ENCODE measurements at places on chromosomes 11 and 22.

- DNase-seq, result no peak
Observed at GRCh38 chr11:73551677-73552076, 46.2 kb downstream of the FAM168A start.

- peak; percentile 1 for DNase-seq
Observed at GRCh38 chr11:106087815-106088435, 10.5 kb downstream of the AASDHPPT start.

DNA sequence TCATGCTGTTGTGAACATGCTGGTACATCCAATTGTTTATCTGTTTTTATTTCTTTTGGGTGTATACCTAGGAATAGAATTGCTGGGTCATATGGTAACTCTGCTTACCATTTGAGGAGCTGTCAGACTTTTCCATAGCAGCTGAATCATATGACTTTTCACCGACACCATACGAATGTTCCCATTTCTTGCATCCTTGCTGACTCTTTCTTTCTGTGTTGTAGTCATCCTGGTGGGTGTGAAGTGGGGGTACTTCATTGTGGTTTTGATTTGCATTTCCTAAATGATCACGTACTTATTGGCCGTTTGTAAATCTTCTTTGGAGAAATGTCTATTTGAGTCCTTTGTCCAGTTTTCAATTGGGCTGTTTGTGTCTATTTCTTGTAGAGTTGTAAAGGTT, 26.5 kb downstream of the ATXN10 start:
- no peak for DNase-seq

DNA sequence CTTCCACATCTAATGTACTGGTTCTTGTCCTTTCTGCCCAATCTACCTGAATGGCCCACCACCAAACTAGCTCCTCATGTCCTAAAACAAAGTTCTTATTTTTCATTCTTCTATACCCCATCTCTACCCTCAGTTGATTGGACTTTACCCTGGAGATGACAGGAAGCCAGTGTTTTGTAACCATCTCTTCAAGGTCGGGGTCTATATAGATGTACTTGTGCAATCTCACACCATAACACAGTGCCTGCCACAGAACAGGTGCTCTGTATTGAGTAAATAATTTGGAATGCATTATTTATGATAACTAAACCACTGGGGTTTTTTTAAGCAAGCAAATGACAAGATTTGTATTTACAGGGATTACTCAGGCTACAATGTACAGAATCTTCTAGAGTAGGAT, 76.7 kb upstream of the FAM181B start:
- DNase-seq, result no peak

DNA sequence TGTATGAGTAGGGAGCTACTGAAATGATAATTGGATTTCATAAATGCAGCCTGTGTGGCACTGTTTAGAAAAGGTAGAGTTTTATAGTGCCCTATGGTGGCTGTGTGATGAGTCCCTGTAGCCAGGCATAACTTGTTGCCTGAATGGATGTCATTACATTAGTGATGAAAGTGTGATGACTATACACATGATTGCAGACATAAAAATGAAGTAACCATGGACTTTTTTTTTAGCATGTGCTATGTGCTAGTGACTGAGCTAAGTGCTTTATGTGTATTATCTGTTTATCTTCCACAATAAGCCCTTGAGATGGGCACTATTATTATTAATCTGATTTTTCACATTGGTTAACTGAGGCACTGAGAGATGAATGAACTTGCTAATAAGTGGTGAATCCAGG, 13.5 kb upstream of the GRAMD1B start:
- no peak for DNase-seq

DNA sequence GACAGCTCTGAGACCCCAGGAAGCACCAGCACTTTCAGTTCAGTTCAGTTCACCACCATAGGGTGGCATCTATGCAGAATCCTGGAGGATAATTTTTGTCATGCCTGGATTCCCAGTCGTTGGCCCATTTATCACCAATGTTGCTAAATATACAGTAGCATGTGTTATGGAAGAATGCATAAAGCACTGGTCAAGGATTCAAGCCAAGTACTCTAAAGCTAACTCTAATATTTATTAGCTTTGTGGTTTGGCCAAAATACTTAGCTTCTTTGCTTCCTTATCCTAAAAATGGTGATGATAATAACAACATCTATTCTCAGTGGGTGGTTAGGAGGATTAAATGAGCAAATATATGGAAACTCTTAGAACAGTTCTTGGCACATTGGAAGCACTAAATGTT, 294.7 kb upstream of the ZC3H12C start:
- DNase-seq, result no peak

DNA sequence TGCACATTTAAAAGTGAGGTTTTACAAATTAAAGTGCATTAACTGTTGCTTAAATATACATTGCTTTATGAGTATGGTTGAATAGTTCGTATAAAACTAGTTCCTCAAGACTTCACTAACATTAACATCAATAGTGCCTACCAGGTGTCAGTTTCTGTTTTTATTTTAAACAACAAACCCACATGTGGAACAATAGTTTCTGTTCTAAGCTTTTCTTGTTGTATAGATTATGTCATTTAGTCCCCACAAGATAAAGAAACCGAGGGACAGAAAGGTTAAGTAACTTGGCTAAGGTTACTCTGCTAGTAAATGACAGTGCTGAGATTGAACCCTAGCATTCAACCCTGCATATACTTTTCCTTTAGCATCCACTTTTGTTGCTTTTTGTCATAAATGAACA, 41.4 kb upstream of the ST14 start:
- DNase-seq, result no peak

DNA sequence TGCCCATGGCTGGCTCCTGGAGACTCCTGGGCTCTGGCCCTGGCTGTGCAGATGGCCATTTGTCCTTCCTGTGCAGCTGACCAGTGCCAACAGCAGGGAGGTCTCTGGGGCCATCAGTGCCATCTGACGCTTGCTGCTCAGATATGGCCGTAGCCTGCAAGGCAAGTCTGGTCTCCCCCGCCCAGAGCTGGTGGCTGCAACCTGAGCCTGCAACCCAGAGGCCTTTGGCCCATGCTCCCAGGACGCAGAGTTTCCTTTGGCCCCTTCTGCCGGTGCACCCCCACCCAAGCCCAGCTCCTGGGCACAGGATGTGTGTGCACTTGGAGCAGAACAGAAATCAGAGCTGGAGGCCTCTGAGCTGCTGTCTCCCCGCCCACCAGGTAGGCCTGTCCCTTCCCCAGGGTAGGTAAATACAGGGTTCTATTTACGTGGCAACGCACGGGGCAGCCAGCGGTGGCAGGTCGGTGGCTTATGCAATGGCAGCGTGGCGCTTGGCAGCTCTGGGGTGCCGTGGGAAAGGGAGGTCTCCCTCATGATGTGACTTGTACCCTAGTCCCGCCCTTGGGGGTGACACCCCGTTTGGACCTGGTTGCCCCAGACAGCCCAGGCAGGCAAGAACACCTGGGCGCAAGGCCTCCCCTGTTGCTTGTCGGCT, 21.0 kb upstream of the MYEOV start:
- no peak for DNase-seq

GRCh38 chr11:115503083-115503885, 931 bp downstream of the CADM1 start:
- peak; percentile 47 for DNase-seq

DNA sequence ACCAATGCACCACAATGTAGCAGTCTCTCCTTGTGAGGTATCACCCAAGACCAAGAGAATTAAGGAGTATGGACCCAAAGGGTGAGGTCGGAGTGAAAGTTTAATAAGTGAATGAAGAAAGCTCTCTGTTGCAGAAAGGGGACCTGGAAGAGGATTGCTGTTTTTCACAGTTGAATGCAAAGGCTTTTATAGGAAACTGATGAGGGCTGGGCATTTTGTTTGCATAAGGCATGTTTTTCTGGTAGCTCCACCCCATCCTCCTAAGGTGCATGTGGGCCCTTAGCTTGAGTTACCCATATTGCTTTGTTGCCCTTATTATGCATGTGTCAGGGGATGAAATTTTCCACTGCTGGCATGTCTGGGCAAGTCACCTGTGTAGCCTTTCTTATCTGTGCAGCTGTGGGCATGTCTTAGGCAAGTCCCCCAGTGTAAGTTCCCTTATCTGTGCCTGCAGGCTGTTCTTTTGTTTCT, 64.7 kb downstream of the BDNF start:
- no peak for DNase-seq

- DNase-seq, result no peak
Observed at GRCh38 chr11:106520146-106520912, 442.9 kb downstream of the AASDHPPT start.

GRCh38 chr11:57787920-57788702, 26.5 kb downstream of the CTNND1 start:
- DNase-seq, result no peak

- DNase-seq, result no peak
Observed at GRCh38 chr11:56172256-56172830, 4.1 kb upstream of the OR5J2 start.

GRCh38 chr11:95933594-95933993, 9.7 kb upstream of the MTMR2 start:
- DNase-seq, result no peak

DNA sequence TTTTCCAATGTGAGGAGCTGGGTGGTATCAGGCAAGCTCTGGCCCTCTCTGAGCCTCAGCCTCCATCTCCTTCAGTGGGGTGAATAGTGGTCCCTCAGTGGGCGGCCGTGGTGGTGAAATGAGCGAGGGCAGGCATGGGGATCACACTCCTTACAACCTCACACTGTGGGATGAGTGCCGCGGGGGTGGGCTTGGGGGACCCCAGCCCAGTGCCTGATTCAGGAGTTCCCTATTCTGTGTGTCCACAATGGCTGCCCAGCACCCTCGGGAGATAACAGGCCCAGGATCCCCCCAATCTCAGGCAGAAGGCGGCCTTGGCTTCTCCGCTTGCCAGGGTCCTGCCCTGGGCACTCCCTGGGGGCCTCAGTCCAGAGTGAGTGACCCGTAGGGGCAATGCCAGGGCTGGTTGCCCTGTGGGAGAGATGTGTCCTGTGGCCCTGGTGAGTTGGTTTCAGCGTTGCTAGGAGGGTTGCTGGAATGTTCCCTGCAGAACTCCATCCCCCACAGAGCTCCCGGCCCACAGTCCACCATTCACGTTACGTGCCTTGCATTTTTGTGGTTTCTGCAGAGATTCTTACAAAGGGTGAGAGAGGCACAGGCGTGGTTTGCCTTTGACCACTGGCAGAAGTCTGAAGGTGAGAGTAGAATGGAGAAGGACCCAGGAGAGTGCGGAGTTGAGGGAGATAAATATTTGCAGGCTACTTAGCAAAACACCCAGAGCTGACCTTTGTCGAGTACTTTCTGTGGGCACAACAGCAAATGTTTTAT, 2.9 kb downstream of the ALDH3B1 start:
- DNase-seq, result no peak

DNA sequence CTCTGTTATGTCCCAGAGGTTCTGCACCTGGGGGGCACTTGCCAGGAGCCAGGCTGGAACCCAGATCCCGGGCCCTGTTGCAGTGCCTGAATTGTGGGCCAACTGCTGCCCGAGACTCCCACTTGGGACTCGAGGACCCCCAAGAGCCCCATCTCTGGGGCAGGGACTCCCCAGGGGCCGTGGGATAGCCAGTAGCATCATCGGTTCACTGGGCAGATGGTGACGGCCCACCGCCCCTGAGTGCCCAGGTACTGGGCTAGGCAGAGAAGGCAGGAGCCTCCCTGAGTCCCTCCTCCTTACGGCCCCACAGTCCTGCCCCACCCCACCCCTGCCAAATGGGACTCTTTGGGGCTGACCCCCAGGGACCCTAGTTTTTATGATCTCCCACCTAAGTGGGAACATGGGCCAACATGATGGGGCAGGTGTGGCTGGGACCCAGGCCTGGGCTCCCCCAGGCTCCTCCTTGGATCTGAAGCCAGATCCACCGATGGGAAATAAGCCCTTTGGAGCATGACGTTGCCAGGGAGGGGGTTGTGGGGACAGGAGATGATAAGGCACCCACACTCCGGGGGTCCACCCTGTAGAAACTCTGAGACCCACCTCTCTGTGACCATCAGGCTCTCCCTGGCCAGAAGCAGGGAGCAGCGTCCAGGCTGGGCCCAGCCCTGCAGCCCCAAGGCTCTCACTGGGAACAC, 94.5 kb upstream of the FGF3 start:
- DNase-seq, result no peak

GRCh38 chr11:71936825-71937224, 8.0 kb downstream of the RNF121 start:
- DNase-seq, result no peak

Data from NCI-H1930 (cell line).